ENCODE measurements at places on chromosomes 12 and 14. TPM values are rescaled to one million over a fixed set of nuclear protein-coding genes. Genes with fewer than 3 reads are reported as not detected.
A peak's percentile ranks its signal among the peaks of the same experiment; 100 is the strongest.

The ANO4 gene
- total RNA-seq = not detected

The DHRS2 gene
- 3.0 TPM for total RNA-seq

The EP400 gene
- 47.9 TPM for total RNA-seq

The FAIM2 gene
- 0.39 TPM for total RNA-seq

The SLC10A1 gene
- total RNA-seq = not detected

The SLC7A8 gene
- total RNA-seq = 2.5 TPM

The MMP14 gene
- total RNA-seq = 1.4 TPM

The BDKRB1 gene
- total RNA-seq = not detected

The C1QL4 gene
- total RNA-seq = not detected

DNA sequence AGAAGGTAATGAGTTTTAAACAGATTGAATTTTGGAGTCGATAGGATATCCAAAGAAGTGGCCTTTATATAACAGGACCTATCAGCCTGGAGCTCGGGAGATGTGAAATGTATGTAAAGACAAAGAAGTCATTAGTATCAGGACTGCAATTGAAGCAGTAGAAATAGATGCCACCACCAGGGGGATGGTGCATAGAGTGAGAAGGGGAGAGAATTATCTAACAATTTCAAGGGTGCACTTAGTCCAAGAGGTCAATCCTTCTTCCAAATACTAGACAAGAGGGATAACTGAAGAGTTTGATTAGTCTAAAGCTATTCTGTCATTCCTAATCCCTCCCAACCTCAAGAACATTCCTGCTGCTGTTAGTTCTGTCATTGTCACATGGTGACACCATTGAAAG, 127.8 kb downstream of the CFAP54 start:
- H3K27me3 ChIP-seq = no peaks in the 10 kb centered on the region
- H3K27ac ChIP-seq = no peak overlapping the region
- H3K36me3 ChIP-seq = no peaks in the 10 kb centered on the region
- no peak for DNase-seq
- no peak overlapping the region for H3K4me3 ChIP-seq

- H3K4me3 ChIP-seq = no peak overlapping the region
- H3K27ac ChIP-seq = no peak overlapping the region
- no peaks in the 10 kb centered on the region for H3K27me3 ChIP-seq
- no peak for DNase-seq
Measured at GRCh38 chr12:72037006-72037795, 98.6 kb downstream of the TPH2 start.

GRCh38 chr12:81610955-81611889, 147.9 kb downstream of the PPFIA2 start:
- no peak for DNase-seq
- no peaks in the 10 kb centered on the region for H3K27me3 ChIP-seq
- H3K4me3 ChIP-seq = no peak overlapping the region
- H3K36me3 ChIP-seq = no peaks in the 10 kb centered on the region
- H3K4me1 ChIP-seq = no peaks in the 10 kb centered on the region
- H3K27ac ChIP-seq = no peak overlapping the region

DNA sequence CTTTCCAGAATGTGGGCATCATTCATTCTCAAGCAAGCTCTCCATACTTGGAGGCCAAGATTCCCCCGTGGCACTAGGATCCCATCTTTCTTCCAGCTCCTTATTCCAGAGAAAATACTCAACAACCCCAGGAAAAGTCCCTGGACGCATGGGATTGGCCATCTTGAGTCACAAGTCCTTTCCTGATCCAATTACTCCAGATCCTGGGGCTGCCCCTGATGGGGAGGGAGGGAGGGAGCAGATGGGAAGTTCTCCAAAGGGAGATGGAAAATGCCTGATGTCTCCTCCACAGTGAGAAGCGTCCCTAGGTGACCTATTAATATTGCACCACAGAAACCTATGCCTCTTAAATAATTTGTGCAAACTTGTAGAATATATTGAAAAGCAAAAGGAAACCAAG, 12.4 kb upstream of the KCNK13 start:
- H3K27ac ChIP-seq = no peak overlapping the region
- no peaks in the 10 kb centered on the region for H3K27me3 ChIP-seq
- no peaks in the 10 kb centered on the region for H3K4me1 ChIP-seq
- no peak for DNase-seq

DNA sequence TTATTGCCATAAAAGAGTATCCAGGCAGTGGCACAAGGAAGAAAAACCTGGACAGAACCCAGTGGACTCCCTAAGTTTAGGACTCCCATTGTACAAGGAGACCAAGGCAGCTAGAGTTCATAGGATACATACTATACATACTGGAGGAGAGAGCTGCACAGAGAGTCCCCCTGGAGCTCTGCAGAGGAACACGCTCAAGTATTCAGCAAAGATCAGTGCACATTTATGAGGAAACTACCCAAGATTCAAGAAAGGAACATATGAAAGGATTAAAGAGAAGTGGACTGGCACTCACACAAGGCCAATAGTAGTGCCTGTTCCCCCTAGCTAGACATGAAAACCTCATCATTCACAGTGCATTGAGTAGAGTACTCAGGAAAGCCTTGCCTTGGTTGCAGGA, 43.0 kb upstream of the CHPT1 start:
- H3K4me1 ChIP-seq = no peaks in the 10 kb centered on the region

DNA sequence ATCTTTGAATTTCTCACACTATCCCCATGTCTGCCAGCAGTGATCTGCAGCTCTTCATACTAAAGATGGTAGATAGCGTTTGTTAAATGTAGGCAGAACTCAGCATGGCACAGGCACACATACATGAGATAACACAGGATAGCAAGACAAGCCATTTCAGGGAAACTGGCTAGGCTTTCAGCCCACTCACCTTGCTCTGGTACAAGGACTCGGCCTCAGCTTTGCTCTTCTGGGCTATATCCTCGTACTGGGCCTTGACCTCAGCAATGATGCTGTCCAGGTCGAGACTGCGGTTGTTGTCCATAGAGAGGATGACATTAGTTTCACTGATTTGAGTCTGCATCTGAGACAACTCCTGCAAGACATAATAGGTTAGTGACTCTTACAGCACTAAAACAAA, 3.1 kb downstream of the KRT1 start:
- no peaks in the 10 kb centered on the region for H3K36me3 ChIP-seq
- no peak for DNase-seq
- H3K4me1 ChIP-seq = peaks cover 17% of the 10 kb centered on the region
- H3K4me3 ChIP-seq = no peak overlapping the region
- no peaks in the 10 kb centered on the region for H3K27me3 ChIP-seq
- H3K27ac ChIP-seq = no peak overlapping the region

GRCh38 chr14:51873221-51873893, 12.9 kb downstream of the GNG2 start:
- peaks cover 71% of the 10 kb centered on the region for H3K4me1 ChIP-seq
- no peak overlapping the region for H3K4me3 ChIP-seq
- no peak for DNase-seq
- no peaks in the 10 kb centered on the region for H3K27me3 ChIP-seq
- no peak overlapping the region for H3K27ac ChIP-seq

DNA sequence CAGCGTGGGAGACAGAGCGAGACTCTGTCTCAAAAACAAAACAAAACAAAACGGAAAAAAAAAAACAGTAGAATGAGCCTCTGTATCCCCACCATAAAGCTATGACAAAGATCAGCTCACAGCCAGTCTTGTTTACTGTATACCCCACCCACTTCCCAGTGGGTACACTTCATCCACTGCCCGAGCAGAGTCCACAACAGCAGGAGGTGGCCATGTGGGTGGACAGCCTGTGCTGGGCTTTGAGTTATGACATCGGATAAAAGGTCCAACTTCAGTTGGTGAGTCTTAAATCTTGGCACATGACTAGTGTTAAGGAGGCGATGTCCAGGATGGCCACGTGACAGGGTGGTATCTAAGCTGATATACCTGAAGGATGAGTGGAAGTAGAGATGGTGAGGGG, 34.8 kb upstream of the MAPKAPK5 start:
- no peak overlapping the region for H3K27ac ChIP-seq
- no peaks in the 10 kb centered on the region for H3K36me3 ChIP-seq
- no peak overlapping the region for H3K4me3 ChIP-seq
- no peaks in the 10 kb centered on the region for H3K27me3 ChIP-seq
- no peak for DNase-seq

GRCh38 chr12:79071498-79071897, 206.9 kb downstream of the SYT1 start:
- no peak for DNase-seq
- H3K27ac ChIP-seq = no peak overlapping the region
- H3K4me3 ChIP-seq = no peak overlapping the region

- DNase-seq = no peak
- no peaks in the 10 kb centered on the region for H3K4me1 ChIP-seq
- no peak overlapping the region for H3K27ac ChIP-seq
- H3K36me3 ChIP-seq = no peaks in the 10 kb centered on the region
Measured at GRCh38 chr12:14840616-14841015, 2.7 kb downstream of the ART4 start.

DNA sequence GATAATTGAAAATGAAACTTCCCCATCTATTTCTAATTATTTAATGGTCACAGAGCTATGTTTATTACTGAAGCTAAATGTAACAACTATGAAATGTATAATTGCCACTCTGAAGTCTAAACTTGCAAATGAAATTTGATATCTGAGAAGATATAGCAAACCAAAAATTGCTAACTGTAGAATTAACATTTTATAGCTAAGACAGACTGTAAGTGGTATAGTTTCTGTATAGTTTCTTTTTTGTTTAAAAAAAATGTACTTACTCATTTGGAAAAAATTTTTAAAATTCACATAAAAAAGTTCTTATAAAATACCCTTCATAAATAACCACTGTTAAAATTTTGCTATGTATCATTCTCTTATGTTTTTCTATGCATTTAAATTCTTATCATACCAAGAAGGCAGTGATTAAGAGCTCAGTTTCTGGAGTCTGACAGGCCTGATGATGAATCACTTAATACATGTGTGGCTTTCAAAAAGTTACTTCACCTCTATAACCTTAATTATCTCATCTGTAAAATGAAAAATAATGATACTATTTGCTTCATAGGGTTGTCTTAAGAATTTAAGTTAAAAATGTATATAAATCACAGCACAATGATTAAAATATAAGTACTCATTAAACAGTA, 214.7 kb upstream of the GARIN2 start:
- no peaks in the 10 kb centered on the region for H3K36me3 ChIP-seq
- H3K4me1 ChIP-seq = no peaks in the 10 kb centered on the region
- DNase-seq = no peak
- H3K27me3 ChIP-seq = no peaks in the 10 kb centered on the region
- H3K4me3 ChIP-seq = no peak overlapping the region

DNA sequence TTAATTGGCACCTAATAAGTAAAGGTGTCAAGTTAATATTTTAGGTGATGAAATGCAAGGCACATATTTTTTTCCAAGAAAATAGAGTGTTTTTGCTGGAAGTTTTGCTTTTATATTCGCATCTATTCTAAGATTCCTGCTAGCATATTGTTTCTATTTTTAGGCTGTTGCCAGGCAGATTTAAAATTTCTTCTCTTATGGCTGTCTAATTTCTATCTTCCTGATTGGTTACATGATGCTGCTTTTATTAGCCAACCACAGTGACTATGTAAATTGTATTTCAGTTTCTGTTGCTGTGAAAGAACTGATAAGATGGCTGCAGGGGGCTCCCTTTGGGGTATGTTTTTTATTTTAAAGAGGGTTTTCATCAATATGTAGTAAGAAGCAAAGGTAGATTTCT, 42.7 kb downstream of the ATF7IP start:
- no peaks in the 10 kb centered on the region for H3K27me3 ChIP-seq
- no peaks in the 10 kb centered on the region for H3K36me3 ChIP-seq
- peaks cover 78% of the 10 kb centered on the region for H3K4me1 ChIP-seq
- no peak overlapping the region for H3K27ac ChIP-seq

GRCh38 chr14:70320294-70320693, 39.2 kb downstream of the COX16 start:
- no peaks in the 10 kb centered on the region for H3K27me3 ChIP-seq
- no peaks in the 10 kb centered on the region for H3K36me3 ChIP-seq
- H3K4me3 ChIP-seq = no peak overlapping the region

- H3K4me3 ChIP-seq = no peak overlapping the region
- no peak overlapping the region for H3K27ac ChIP-seq
- no peak for DNase-seq
- no peaks in the 10 kb centered on the region for H3K36me3 ChIP-seq
Measured at GRCh38 chr14:60227291-60227690, 21.7 kb upstream of the PPM1A start.

GRCh38 chr14:82449926-82450468, 916.3 kb upstream of the SEL1L start:
- DNase-seq = no peak
- H3K27me3 ChIP-seq = no peaks in the 10 kb centered on the region

GRCh38 chr12:75641031-75641780, 129.8 kb upstream of the KRR1 start:
- peak; percentile 60 for DNase-seq
- H3K4me1 ChIP-seq = peaks cover 12% of the 10 kb centered on the region

- peak overlapping the region; percentile 53 for H3K4me3 ChIP-seq
- no peaks in the 10 kb centered on the region for H3K4me1 ChIP-seq
- peak; percentile 45 for DNase-seq
- H3K27ac ChIP-seq = no peak overlapping the region
Measured at GRCh38 chr12:8018666-8019581, 13.6 kb upstream of the FOXJ2 start.

- H3K4me3 ChIP-seq = no peak overlapping the region
- no peaks in the 10 kb centered on the region for H3K27me3 ChIP-seq
- no peak for DNase-seq
- no peaks in the 10 kb centered on the region for H3K36me3 ChIP-seq
- no peak overlapping the region for H3K27ac ChIP-seq
Measured at GRCh38 chr14:74495356-74495755, 1.8 kb downstream of the ISCA2 start.

DNA sequence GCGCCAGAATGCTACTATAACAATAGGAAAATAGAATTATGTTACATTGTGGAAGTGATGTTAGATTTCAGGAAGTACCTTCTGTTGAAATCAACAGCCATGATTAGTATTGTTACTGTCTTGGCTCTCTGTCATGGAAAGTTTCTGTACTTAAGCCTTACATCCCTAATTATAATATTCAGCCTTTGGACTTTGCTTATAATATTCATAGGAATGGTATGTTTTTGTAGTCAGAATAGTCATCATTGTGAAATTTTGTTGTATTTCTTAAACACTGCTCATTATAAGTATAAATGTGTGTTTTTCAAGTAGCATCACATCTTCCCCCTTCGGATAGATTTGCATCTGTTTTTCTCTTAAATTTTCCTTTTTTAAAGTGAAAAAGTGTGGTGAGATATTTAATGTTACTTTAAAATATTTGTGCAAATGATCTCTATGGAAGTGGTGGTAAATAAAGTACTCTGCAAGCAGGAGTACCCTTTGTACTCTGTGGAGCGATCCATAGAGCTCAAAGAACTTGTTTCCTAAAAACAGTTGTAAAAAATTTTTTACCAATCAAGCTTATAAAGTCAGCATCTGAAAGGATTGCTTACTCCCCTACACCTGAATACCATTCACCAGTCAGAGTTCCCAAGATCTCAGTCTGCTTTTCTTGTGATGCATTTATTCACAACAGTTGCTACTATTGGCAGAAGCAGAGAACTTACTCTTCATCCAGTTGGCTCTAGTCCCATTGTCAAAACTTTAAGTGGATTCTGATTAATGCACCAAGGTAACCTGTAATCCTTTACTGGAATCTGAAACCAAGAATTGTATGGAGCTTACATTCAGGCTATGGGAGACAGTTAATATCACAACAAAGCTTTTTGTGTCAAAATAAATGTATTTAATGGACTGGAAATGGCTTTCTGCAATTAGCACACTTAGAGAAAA, 87.8 kb downstream of the RIC8B start:
- no peak overlapping the region for H3K27ac ChIP-seq
- no peak overlapping the region for H3K4me3 ChIP-seq
- no peaks in the 10 kb centered on the region for H3K27me3 ChIP-seq
- H3K4me1 ChIP-seq = no peaks in the 10 kb centered on the region
- peaks cover 4% of the 10 kb centered on the region for H3K36me3 ChIP-seq

Data from CD8-positive, alpha-beta memory T cell (primary cell).